Nephron progenitor cell (in vitro differentiated cells): ENCODE measurements at places on chromosomes 16 and 17.

GRCh38 chr16:64282181-64282580 lies 839.7 kb downstream of the CDH11 start:
- DNase-seq = no peak

- no peak for DNase-seq
These were observed 508 bp upstream of the TMC8 start for GRCh38 chr17:78130090-78130436.

- no peak for DNase-seq
These were observed 109.3 kb downstream of the IRX3 start for GRCh38 chr16:54177052-54177861.

GRCh38 chr17:42174126-42174783 lies 6.7 kb downstream of the KCNH4 start:
- no peak for DNase-seq

DNA sequence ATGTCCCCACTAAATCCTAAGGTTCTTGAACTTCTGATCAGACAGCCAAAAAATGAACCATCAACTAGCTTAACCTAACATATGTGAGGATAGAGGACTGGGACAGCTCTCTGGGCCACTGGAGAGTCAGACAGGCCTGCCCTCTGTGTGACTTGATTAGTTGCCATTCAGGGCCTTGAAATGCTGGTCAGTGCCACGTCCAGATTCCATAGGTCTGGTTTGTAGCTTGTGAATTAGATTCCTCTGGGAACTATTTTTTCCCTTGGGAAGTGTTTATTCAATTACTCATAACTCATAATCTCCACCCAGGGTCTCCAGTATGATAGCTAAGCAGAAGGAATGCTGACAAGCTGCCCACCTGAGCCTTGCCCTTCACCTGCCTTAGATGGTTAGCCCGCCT lies 48.2 kb downstream of the IGF2BP1 start:
- no peak for DNase-seq

- no peak for DNase-seq
These were observed 2.9 kb downstream of the ARHGEF15 start for GRCh38 chr17:8312726-8313600.

DNA sequence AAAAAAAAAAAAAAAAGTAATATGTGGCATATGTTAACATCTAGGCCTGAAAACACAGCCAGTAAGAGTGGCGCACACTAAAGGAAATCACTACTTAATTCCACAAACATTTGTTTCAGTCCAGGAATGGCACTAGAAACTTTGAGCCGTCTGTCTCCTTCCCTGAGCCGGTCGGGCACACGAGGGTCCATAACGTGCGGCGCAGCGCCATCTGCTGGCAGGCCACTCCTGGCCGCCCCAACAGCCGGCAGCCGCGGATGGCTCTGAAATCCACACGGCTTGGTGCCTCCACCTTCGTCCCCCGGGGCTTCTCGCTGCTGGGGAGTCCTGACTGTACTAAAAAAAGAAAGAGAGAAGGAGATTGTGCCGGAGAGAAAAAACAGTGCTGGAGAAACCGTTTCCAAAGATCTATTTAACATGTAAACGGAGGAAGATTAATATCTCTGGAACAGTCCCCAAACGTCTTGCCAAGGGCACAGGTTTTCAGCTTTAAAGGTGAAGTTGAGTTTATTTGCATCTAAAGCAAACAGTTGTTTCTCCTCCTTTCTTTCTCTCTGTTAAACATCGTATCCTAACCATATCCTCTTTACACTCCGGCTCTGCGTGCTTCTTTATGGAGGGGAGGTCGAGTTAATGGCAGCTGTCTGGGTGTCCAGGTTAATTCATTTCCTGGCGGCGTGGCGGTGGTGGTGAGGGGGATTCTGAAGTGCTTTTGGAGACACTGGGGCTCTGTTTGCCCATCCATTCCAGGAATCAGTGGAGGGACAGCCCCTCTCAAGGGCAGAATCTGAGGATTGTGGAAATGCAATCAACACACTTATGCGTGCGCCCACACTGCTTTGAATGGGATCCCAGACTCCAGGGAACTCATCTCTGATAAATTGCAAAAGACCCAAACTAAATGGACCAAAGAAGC lies 611.3 kb upstream of the SALL1 start:
- DNase-seq = peak; percentile 96

GRCh38 chr17:64264891-64265290 lies 1.8 kb upstream of the TEX2 start:
- DNase-seq = no peak

- DNase-seq = no peak
These were observed 15.0 kb downstream of the CD300E start for GRCh38 chr17:74608511-74608910.

DNA sequence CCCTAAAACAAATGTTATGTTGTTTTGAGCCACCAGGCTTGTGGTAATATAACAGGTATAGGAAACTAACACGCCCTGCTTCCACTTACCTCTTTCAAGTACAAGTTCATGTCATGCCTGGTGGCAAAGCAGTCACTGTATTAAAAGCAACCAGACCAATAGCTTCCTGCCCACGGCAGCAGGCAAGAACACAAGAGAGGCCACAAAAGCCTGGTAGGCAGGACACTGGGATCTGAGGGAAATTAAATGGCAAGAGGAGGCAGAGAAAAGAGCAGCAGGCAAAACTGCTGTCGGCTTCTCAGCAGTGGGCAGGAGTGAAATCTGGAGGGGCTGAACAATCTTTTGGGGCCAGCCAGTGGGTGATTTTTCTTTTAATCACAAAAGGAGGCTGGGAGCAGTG lies 2.2 kb downstream of the CYTH1 start:
- DNase-seq = no peak

GRCh38 chr16:1902547-1903219 lies 15.5 kb downstream of the HS3ST6 start:
- DNase-seq = no peak

GRCh38 chr16:21162661-21163151 lies 4.2 kb downstream of the LDAF1 start:
- DNase-seq = no peak

- DNase-seq = peak; percentile 88
These were observed 43.9 kb downstream of the RAI1 start for GRCh38 chr17:17725011-17725751.

DNA sequence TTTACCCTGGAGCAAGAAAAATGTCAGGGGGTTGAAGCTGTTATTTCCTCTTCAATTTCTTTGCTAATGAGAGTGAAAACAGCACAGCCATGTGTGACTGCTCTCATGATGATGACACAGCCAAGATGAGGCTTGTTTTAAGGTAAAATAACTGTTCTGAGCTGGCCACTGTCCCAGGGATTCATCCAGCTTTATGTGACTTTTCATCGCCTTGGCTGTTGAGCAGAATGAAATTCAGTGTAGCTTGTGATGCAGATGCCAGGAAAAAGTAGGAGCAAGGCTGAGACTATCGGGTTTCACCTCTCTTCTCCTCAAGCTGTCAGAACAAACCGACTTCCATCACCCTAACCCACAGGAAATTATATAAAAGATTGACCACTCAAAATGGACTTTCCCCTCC lies 361.8 kb upstream of the CDH5 start:
- no peak for DNase-seq

DNA sequence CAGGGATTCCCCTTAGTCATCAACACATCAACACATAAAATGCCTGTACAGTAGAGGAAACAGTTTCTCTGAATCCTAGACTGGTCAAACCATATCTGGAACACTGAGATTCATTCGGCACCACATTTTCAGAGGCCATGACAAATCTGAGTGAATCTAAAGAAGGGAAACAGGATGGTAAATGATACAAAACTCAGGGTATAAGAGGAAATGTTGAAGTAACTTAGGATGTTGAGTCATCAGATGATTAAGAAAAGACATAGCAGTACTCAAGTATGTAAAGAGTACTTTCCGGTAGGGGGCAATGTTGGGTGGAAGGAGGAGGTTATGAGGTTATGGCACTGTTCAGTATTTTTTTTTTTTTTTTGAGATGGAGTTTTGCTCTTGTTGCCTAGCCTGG lies 358.5 kb upstream of the PMFBP1 start:
- DNase-seq = no peak

DNA sequence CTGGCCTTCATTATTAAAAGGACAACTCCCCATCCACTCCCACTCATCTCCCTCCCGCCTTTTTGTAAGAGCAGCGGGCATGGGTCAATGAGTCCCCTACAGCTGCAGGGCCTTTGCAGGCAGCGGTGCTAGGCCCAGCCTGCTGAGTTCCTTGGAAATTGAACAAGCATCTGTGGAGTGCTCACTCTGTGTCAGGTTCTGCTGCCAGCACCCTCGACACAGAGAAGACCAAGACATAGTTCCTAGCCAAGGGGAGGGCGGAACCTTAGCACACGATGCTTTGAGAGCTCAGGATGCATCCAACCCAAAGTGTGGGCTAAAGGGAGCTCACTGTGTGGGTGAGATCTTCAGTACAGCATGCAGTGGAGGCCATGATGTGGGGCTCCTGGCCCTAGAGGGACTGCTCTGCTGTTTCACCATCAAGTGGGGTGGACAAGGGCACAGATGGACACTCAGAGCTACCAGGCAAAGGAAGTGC lies 27.6 kb downstream of the RMI2 start:
- DNase-seq = no peak

- no peak for DNase-seq
These were observed 22.1 kb downstream of the HS3ST6 start for GRCh38 chr16:1895949-1896675.
